ENCODE measurements at places on chromosomes 3 and 15. TPM values are rescaled to one million over a fixed set of nuclear protein-coding genes. Genes with fewer than 3 reads are reported as not detected.
A peak's percentile ranks its signal among the peaks of the same experiment; 100 is the strongest.

DNA sequence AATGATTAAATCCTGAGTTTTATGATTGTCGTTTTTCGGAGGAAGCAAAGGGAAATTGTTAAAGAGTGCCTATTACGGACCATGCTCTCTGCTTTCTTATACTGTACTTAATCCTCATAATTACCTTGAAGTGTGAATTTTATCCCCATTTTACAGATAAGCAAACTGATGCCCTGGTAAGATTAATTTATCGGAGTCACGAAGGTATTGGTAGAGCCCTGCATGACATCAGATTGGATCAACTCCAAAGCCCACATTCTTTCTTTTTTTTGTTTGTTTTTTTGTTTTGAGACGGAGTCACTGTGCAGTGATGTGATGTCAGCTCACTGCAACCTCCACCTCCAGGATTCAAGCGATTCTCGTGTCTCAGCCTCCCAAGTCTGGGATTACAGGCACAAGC is 1.6 kb upstream of the GNB4 start:
- H3K4me3 ChIP-seq: no peak overlapping the region
- no peaks in the 10 kb centered on the region for H3K27me3 ChIP-seq
- peaks cover 35% of the 10 kb centered on the region for H3K4me1 ChIP-seq
- no peaks in the 10 kb centered on the region for H3K36me3 ChIP-seq
- no peak for DNase-seq

GRCh38 chr3:46378426-46378942 is 7.7 kb downstream of the CCR5 start:
- no peaks in the 10 kb centered on the region for H3K36me3 ChIP-seq
- H3K4me1 ChIP-seq: peaks cover 47% of the 10 kb centered on the region
- no peak overlapping the region for H3K27ac ChIP-seq
- DNase-seq: peak; percentile 77
- no peaks in the 10 kb centered on the region for H3K27me3 ChIP-seq
- no peak overlapping the region for H3K4me3 ChIP-seq

DNA sequence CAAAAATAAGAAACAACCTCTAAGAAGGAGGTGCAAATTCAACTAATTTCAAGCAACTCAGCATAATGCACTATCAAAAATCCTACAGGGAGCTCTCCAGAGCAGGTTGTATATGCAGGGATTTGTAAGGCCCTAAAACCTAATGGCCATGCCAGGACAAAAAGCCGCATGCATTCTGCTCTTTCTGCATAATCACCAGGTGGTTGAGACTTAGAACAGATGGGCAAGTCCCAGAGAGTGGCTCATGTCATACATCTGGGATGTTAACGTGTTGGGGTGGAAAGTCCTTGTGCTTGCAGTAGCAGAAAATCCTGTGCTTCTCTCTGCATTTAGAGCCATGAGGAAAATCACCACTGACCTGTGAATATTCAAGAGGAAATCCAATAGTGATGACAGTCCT is 1002.9 kb downstream of the AGBL1 start:
- no peak for DNase-seq
- no peak overlapping the region for H3K4me3 ChIP-seq
- H3K36me3 ChIP-seq: no peaks in the 10 kb centered on the region
- H3K27ac ChIP-seq: no peak overlapping the region

DNA sequence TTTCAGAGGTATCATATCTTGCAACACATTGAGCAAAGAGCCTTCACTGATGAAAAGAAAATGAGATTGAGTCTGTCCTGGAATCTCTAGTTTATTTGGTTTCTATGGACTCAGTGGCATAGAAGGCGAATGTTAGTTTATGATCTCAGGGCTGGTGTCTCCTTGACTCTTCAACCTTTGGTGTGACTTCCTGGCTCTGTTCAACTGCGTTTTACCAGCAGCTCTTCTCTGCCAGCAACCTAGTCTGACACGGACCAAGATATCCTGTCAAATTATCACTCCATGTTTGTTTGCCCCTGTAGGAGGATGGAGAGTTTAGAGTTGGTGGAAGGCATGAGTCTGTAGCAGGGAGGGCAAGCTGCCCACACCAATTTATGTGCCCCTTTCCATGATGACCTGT is 82.9 kb upstream of the TBC1D5 start:
- no peak for DNase-seq
- no peak overlapping the region for H3K4me3 ChIP-seq
- no peaks in the 10 kb centered on the region for H3K36me3 ChIP-seq
- no peaks in the 10 kb centered on the region for H3K27me3 ChIP-seq

DNA sequence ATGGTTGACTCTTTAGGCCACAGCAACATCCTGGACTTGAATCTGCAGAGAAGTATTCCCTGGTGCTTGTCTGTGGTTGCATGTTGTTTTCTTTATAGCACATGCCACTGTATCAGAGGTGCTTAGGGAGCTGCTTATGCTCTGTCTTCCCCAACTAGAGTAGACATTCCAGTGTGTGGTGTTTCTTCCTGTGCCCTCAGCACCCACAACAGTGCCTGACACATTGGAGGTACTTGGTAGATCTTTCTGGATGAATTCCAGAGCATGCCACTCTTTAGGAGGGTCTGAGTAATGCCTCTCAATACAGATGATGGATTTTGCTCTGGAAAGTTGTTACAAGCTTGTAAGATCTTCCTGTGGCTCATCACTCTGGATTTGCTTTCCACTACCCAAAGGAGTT is 117.6 kb downstream of the CHDH start:
- DNase-seq: no peak
- no peaks in the 10 kb centered on the region for H3K27me3 ChIP-seq
- no peaks in the 10 kb centered on the region for H3K4me1 ChIP-seq
- H3K27ac ChIP-seq: no peak overlapping the region
- peaks cover 8% of the 10 kb centered on the region for H3K36me3 ChIP-seq
- H3K4me3 ChIP-seq: no peak overlapping the region

GRCh38 chr15:70297465-70298058 is 199.8 kb upstream of the TLE3 start:
- no peak overlapping the region for H3K27ac ChIP-seq
- no peaks in the 10 kb centered on the region for H3K27me3 ChIP-seq
- peaks cover 13% of the 10 kb centered on the region for H3K4me1 ChIP-seq
- no peak overlapping the region for H3K4me3 ChIP-seq

GMNC gene
- total RNA-seq: not detected

GRCh38 chr3:152430223-152431002 is 161.7 kb downstream of the MBNL1 start:
- H3K27ac ChIP-seq: peak overlapping the region; percentile 8
- DNase-seq: no peak

SERINC4 gene
- not detected for total RNA-seq

- H3K4me1 ChIP-seq: peaks cover 15% of the 10 kb centered on the region
- H3K27me3 ChIP-seq: no peaks in the 10 kb centered on the region
- no peak overlapping the region for H3K4me3 ChIP-seq
These were observed 5.9 kb downstream of the SATB1 start for GRCh38 chr3:18419232-18419631.

DNA sequence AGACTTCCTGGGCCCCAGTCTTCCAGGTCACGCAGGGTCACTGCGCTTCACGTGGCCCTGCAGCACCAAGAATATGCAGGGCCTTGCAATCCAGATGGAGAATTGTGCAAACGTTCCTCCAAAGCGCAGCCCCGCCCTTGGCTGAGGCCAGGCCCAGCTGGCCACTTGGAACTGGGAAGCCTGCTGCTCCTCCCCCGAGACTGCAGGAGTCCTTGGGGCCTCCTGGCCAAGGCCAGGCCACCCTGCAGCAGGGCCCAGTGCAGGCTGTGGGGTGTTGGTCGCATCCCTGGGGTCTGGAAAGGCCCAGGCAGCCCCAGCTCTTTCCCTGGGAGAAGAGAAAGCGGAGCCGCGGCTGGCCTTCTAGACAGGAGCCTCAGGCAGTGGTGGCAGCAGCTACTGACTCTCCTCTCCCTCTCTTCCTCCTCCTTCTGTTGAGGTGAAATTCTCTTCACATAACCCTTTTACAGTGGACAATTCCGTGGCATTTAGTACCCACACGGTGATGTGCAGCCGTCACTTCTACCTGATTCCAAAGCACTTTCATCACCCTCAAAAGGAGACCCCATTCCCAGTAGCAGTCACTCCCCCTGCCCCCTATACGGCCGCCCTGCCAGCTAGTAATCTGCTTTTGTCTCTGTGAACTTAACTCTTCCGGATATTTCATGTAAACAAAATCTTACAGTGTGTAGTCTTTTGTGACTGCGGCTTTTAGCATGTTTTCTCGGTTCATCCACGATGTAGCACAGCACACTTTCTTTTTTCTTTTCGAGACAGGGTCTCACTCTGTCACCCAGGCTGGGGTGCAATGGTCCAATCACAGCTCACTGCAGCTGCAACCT is 103.9 kb downstream of the TMEM266 start:
- H3K4me1 ChIP-seq: peaks cover 17% of the 10 kb centered on the region
- no peak overlapping the region for H3K4me3 ChIP-seq
- H3K36me3 ChIP-seq: no peaks in the 10 kb centered on the region

- H3K4me1 ChIP-seq: no peaks in the 10 kb centered on the region
- H3K27ac ChIP-seq: no peak overlapping the region
- no peak for DNase-seq
- H3K4me3 ChIP-seq: no peak overlapping the region
These were observed 6.5 kb upstream of the MINDY4B start for GRCh38 chr3:150911771-150912170.

LTK gene
- total RNA-seq: 25.9 TPM

- H3K27ac ChIP-seq: peak overlapping the region; percentile 57
- H3K27me3 ChIP-seq: no peaks in the 10 kb centered on the region
- H3K36me3 ChIP-seq: no peaks in the 10 kb centered on the region
These were observed 157.6 kb downstream of the UACA start for GRCh38 chr15:70605606-70606410.

DNA sequence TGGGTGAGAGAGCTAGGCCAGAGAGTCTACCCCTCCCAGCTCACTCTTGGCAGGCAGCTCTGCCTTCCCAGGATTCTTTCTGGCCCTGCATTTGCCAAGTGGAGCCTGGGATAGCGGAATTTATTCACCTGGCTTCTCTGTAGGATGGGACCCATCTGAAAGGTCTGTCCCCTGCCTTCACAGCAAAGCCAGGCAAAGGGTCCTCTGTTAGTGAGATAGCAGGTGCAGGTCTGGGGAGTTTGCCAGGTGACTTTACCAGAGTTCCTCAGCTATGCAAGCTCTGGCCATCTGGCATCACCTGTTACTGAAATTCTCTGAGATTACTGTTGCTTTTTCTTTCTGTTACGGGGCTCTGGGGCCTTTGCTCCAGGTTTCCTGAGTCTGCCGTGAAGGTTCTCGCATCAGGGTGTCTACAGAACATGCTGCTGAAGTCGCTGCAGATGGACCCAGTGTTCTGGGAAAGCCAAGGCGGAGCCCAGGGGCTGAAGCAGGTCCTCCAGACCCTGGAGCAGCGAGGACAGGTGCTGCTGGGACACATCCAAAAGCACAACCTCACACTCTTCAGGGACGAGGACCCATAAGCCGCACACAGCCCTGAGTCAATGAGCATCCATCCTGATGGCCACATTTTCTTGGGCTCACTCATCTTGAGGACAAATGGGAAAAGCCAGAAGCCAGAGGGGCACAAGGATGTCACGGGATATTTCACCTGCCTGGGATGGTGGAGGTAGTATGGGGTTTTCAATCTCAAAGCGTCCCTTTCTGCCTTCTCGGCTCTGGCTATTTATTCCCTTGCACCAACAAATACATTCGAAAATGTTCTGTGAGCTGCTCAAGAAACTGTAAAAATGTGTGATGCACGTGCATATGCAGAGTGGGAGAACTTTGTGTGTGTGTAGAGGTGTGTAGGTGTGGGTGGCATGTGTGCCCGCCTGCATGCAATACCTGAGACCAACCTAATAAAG is 49.8 kb downstream of the POMGNT2 start:
- no peak overlapping the region for H3K4me3 ChIP-seq
- H3K36me3 ChIP-seq: no peaks in the 10 kb centered on the region

RARB gene
- 5.6 TPM for total RNA-seq

BTLA gene
- 0.86 TPM for total RNA-seq

NOX5 gene
- not detected for total RNA-seq

DNA sequence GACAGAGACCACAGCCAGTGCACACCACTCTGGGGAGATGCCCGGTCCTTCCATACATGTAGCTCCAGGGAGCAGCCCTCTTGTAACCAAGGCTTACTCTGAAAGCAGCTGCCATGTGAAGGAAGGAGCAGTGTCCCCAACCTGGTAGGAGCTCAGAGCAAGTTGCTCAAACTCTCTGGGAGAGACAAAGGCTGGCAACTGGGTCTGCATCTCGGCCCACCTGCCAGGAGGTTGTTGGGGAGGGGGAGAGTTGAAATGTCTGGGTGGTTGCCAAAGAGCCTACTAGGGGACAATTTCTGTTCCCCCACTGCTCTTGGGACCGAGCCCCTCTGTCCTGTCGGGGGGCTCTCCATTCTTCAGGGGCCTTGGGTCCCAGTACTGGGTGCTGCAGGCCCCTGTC is 309.9 kb downstream of the TLE3 start:
- no peak overlapping the region for H3K27ac ChIP-seq
- H3K4me3 ChIP-seq: no peak overlapping the region
- no peak for DNase-seq
- no peaks in the 10 kb centered on the region for H3K4me1 ChIP-seq
- H3K27me3 ChIP-seq: peaks cover 5% of the 10 kb centered on the region

- H3K27me3 ChIP-seq: no peaks in the 10 kb centered on the region
- DNase-seq: no peak
- H3K27ac ChIP-seq: no peak overlapping the region
- H3K36me3 ChIP-seq: no peaks in the 10 kb centered on the region
- no peaks in the 10 kb centered on the region for H3K4me1 ChIP-seq
These were observed 81.8 kb upstream of the GRM7 start for GRCh38 chr3:6779140-6779539.

GAP43 gene
- total RNA-seq: not detected

GRCh38 chr3:30609930-30610701 is 3.7 kb downstream of the TGFBR2 start:
- peaks cover 67% of the 10 kb centered on the region for H3K4me1 ChIP-seq
- peak overlapping the region; percentile 100 for H3K27ac ChIP-seq
- H3K4me3 ChIP-seq: peak overlapping the region; percentile 94
- no peaks in the 10 kb centered on the region for H3K27me3 ChIP-seq
- no peaks in the 10 kb centered on the region for H3K36me3 ChIP-seq

ZNF662 gene
- total RNA-seq: 7.3 TPM

DNA sequence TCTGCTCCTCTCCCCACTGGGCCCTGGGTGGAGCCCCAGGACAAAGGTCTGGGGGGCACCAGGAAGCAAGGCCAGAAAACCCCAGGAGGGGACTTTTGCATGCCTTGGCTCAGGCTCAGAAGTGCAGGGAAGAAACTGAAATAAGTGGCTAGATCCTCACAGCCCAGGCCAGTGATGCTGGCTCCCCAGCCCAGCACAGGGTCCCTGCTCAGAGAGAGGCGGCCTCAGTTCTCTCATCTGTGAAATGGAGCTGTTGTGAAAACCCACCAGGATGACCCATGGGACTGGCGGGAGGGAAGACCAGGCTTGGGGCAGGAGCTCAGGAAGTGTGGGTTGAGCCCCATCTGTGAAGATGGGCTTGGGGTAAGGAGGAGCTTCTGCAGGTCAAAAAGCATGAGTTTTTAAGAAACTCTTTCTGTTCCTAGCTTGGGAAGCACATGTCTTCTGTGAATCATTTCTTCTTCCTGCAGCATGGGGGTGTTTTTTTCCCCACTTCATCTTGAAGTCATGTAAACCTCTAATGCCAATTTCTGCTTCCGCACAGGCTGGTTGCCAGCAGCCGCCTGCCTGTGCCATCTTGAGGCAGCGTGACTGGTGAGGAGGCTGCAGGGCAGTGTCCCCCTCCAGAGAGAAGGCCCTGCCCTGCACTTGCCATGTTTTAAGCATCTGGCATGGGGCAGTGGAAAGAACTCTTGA is 118.6 kb downstream of the SMAD6 start:
- no peak for DNase-seq
- no peak overlapping the region for H3K27ac ChIP-seq
- no peaks in the 10 kb centered on the region for H3K36me3 ChIP-seq
- no peak overlapping the region for H3K4me3 ChIP-seq
- peaks cover 6% of the 10 kb centered on the region for H3K4me1 ChIP-seq

GABRR3 gene
- total RNA-seq: not detected

- H3K36me3 ChIP-seq: no peaks in the 10 kb centered on the region
- H3K4me1 ChIP-seq: peaks cover 65% of the 10 kb centered on the region
- no peak for DNase-seq
- H3K27me3 ChIP-seq: no peaks in the 10 kb centered on the region
- H3K27ac ChIP-seq: peak overlapping the region; percentile 94
- no peak overlapping the region for H3K4me3 ChIP-seq
These were observed 31.9 kb downstream of the ZNF710 start for GRCh38 chr15:90033006-90033405.

SORD gene
- 10.5 TPM for total RNA-seq

Measured in lower lobe of right lung (tissue), 2 donors.